Right ventricle myocardium superior (tissue), 1 donor: ENCODE measurements at places on chromosomes 3 and 15. TPM values are rescaled to one million over a fixed set of nuclear protein-coding genes. Genes with fewer than 3 reads are reported as not detected.

PAQR5 gene
- 0.73 TPM for total RNA-seq

CYP1A2 gene
- not detected for total RNA-seq

DNA sequence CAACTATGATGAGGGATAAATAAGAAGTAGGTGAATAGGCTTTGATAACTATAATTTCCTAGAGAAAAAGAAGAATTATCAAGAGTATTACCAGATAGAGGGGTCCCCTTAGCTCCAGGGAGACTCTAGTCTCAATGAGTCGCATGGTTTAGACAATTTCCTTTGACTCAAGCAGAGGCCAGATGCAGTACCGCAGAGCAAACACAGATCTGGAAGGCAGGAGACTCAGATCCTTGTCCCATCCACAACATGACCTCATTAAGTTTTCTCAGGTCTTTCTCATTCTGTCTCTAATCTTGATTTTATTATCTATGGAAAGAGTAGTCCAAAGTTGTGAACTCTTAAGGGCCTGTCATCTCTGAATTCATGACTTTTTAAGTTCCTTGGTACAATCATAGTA lies 987.9 kb downstream of the NTRK3 start:
- DNase-seq, result no peak

CAPN3 gene
- total RNA-seq, result 2.6 TPM

GRCh38 chr15:29143909-29144635 lies 125.5 kb downstream of the NSMCE3 start:
- no peak for DNase-seq

- DNase-seq, result no peak
Observed at GRCh38 chr15:100645671-100646070, 43.3 kb downstream of the ASB7 start.

DNA sequence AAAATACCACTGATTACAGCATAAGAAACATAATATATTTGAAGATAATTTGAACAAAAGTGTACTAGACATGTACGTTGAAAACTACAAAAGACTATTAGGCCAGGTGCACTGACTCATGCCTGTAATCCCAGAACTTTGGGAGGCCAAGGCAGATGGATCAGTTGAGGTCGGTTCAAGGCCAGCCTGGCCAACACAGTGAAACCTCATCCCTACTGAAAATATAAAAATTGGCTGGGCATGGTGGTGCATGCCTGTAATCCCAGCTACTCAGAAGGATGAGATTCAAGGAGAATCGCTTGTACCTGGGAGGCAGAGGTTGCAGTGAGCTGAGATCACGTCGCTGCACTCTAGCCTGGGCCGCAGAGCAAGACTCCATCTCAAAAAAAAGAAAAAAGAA lies 36.2 kb upstream of the FNDC3B start:
- no peak for DNase-seq

GRCh38 chr3:184339001-184339400 lies 1.6 kb downstream of the FAM131A start:
- DNase-seq, result no peak

- peak; percentile 83 for DNase-seq
Observed at GRCh38 chr3:118801899-118802298, 232.7 kb downstream of the IGSF11 start.

FBXW12 gene
- not detected for total RNA-seq

DNA sequence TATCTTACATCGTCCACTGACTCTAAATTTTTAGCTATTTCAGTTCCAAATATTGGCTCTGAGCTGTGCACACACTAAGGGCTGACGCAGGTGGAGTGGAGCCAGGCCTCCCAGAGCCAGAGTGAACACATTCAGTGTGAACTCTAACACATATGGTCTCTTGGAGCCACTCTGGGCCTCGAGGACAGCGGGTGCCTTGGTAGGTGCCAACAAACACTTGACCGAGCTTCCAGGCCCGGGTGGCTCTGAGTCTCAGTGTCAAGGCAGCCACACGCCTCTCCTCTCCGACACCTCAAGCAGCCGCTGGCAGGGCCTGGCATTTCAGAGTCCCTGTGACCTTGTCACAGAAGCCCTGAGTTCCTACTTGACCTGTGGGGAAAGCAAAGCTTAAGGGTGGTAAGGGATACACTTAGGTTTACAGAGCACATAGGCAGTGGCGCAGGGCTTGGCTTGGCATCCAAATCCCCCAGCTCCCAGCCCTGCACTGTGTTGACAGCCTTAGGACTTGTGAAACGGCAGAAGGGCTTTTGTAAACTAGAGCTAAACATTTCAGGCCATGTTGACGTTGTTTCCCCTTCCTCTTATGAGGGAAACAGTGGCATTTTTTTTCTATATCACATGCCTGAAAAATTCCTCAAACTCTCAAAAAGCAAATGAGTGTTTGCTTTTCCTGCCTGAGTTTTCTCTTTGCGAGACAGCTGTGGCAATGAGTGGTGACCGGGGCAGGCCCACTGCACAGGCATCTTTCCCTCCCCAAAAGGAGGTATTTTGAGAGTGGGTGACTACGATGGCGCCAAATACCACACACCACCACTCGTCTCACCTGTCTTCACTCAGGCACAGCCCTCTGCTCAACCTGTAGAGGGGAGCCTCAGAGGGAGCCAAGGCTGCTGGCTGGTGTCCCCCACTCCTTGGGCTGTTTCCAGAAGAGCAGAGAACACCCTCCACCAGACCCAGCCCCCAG lies 60.8 kb downstream of the DAPK2 start:
- DNase-seq, result peak; percentile 93

TTLL13 gene
- total RNA-seq, result not detected

- DNase-seq, result peak; percentile 91
Observed at GRCh38 chr15:91853511-91853947, at the start of gene SLCO3A1. TSS of gene SLCO3A1 (plus strand) at chr15:91853708.

LAMB2 gene
- total RNA-seq, result 568 TPM

- DNase-seq, result no peak
Observed at GRCh38 chr3:161253711-161254110, 32.6 kb downstream of the NMD3 start.

DNA sequence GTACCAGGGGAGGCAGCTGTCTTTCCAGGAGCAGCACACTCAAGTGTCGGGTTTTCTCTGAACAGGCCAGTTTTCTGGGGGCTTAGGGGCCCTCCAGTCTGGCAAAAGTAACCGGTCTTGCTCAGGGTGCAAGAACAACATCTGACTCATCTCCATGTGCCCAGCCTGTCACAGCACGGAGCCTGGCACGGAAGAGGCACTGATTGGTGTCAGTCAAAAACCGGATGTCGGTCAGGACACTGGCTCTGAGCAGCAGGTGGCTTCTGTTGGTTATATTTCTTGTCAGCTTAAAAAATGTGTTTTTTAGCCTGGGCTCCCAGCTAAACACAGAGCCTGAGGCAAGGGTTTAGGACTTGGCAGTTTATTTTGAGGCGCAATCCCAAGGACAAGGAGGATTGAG lies 139.9 kb downstream of the FBLN2 start:
- no peak for DNase-seq

GRCh38 chr3:83230841-83231240 lies 1469.4 kb upstream of the GBE1 start:
- DNase-seq, result no peak

DNA sequence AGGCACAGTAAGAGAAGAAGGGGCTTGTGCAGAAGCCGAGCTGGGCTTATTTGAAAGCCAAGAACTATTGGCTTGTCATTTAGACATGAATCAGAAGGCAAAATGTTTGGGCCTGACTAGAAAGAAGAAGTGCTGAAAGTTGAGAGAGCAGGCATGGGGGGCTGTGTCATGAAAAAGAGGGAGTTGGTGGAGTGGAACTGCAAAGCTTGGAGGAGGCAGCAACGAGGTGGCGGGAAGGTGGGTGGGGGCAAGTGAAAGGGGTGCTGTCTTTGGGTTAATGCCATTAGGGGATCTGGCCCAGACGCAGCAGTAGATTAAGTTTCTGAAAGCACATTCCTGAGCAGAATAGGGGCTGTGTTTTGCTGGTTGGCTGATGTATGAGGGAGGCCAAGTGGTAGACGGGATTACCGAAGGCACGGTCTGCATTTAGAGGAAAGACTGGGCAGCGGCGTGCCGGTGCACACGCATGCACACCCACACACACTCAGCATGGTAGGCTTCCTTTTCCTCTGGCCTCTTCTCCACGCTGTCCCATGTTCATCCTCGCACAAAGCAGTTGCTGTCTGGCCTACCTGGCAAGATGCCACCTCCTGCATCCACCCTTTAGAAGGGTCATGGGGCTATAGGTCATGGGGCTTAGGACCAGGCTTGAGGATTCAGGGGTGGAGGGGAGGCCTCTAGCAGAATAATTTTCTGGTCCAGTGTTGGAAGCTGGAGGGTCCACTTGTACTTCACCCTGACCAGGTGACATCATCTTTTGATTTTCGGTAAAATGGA lies 43.0 kb downstream of the BOC start:
- no peak for DNase-seq

- no peak for DNase-seq
Observed at GRCh38 chr15:82549199-82549665, 9.0 kb upstream of the RPS17 start.

CCDC39 gene
- not detected for total RNA-seq

GRCh38 chr15:66278056-66278455 lies 15.3 kb upstream of the DIS3L start:
- DNase-seq, result no peak

DNA sequence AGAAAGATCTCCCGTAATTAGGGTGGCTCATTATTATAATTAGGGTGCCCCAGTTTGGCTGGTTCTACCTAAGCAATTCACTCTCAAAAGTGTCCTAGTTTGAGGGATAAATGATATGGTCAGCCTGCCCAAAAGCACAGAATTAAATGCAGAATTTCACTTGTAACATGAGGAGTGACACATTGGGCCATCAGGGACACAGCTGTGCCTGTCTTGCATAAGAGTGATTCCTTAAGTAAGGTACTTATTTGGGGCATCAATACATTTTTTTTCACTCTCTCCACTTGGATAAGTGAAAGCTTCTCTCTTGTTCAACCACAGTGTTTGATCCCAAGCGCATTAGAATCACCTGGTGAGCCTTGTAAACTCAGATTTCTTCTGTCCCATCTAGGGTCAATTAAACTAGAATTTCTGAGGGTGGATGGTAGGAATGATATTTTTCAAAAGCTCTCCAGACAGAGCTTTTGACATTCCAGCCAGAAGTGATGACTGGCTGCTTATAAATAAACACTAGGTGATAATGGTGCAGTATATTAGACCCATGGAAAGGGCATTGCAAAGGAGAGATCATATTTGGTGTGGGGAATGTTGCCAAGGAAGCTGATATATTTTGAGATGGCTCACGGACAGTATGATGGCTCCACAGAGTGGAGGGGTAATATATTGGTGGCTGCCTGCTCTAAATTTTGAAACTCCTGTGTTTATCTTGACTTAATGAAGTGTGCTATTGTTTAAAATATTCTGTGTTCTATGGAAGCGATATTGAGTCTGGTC lies 458.1 kb upstream of the RASGRP1 start:
- no peak for DNase-seq

GRCh38 chr3:43287500-43287873 lies 1.1 kb downstream of the SNRK start:
- DNase-seq, result no peak
